Activated CD4-positive, CD25-positive, alpha-beta regulatory T cell treated with anti-CD3 and anti-CD28 coated beads, Interleukin-2, amount 50 U/mL, for 16 hours (primary cell): ENCODE measurements at places on chromosomes 2 and 18.

DNA sequence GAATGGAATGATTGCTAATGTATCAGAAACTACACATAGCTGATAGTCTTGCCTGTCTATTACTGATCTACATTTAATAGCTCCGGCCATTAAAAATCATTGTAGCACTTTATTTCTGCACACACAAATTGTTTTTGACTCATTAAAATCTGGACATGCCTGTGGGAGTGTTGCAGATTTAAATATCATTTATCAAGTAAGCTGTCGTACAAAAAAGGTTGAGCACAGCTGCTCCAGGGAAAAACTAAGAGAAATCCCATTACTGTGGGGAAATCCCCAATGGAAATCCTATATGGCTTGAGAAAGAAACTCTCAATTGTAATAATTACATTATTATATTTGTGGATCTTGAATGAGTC is 99.6 kb upstream of the CERS6 start:
- no peak for DNase-seq

DNA sequence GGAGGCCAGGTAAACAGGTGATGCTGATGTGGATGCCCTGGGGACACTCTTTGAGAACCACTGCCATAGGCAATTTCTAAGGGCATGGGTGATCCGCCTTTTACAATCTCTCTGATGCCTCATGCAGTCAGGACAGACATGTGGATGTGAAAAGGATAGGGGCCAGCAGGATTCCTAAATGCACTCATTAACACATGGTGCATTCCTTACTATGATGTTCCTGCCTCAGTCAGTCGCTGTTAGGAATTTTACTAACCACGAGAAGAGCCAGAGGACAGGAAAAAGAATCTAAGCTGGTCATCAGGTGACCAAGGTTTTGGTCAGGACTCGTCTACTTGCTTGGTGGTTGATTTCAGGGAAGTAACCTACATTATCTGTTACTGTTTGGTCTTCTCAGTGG is 191.0 kb downstream of the ARL4C start:
- no peak for DNase-seq

DNA sequence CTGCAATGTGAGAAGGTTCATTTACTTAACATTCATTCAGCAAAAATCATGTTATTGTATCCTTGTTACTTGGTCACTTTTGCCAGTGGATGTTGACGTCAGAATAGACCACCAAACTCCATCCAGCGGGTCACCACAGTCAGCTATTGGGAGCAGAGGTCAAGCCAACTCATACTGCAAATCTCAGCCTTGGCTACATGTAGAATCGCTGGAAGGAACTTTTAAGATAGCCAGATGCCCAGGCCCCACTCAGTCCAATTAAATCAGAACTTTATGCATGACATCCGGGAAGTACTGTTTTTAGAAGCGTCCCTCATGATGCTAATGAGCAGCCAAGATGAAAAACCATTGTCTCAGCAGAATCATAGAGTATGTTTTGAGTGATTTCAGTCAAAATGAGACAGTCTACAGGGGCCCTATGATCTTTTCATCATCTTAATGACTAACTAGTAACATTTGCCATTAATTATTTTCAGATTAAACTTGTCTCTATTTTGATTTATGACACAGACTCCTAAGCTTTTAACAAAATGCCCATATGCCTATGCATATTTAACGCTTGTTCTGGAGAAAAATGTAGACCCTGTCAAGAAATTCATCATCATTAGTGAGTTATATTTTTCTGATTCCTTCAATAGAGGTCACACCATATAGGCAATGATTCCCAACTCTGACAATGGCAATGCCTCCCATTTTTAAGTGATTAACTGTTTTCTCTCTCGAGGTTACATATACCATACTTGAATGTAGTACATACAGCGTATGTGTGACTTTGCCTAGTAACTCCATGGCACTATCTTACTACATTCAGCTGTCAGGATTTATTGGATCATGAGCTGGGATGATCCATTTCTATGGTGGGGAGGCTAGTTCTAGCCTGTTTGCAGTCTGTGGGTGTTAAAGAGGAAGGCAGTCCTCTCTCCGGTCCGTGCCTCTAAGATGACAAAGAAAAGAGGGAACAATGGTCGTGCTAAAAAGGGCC is 63.7 kb upstream of the CCBE1 start:
- no peak for DNase-seq

- DNase-seq: no peak
Observed at GRCh38 chr18:77145364-77145901, 12.8 kb upstream of the MBP start.

DNA sequence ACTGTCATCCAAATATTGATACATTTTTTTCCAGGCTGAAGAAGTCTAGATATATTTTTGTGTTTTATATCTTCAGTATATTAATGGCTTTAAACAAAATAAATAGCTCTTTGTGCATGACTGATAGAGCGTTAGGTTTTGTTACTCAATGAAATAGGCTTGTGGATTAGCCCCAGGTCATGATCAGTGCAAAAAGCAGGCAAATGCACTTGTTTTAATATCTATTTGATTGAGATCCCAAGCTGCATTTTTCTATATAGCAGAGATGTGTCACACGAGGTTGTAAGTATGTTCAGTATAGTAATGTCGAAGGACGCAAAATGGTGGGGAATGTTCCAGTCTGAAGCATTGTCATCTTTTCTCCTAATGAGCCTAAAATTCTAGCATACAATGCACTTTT is 198.5 kb downstream of the ZNF407 start:
- DNase-seq: no peak

GRCh38 chr18:3333721-3334386 is 71.9 kb downstream of the MYL12B start:
- DNase-seq: no peak

- DNase-seq: no peak
Observed at GRCh38 chr2:68367953-68368653, 3.0 kb downstream of the PLEK start.

- DNase-seq: no peak
Observed at GRCh38 chr2:192413812-192414681, 219.3 kb upstream of the TMEFF2 start.

GRCh38 chr2:240601061-240601830 is 14.7 kb downstream of the CAPN10 start:
- DNase-seq: no peak

- no peak for DNase-seq
Observed at GRCh38 chr18:59024829-59025228, 114.9 kb upstream of the SEC11C start.

DNA sequence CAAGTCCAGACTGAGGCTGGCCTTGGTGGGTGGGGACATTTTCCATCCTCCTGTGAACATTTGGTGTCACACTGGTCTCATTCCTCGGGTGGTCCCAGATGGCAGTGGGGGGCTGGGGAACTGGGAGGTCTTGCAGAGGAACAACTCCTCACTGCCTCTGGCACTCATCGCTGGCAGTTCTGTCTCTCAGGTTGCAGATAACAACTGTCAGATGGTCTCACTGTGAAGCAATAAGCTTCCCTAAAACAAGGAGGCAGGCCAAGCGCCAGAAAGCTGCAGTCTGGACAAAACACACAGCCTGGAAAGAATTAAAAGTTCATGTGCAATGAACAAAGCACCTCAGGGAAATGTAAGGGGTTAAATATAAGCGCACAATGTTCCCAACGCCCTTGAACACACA is 78.1 kb downstream of the IRS1 start:
- DNase-seq: no peak

GRCh38 chr2:29446847-29447246 is 331.6 kb downstream of the CLIP4 start:
- DNase-seq: no peak

DNA sequence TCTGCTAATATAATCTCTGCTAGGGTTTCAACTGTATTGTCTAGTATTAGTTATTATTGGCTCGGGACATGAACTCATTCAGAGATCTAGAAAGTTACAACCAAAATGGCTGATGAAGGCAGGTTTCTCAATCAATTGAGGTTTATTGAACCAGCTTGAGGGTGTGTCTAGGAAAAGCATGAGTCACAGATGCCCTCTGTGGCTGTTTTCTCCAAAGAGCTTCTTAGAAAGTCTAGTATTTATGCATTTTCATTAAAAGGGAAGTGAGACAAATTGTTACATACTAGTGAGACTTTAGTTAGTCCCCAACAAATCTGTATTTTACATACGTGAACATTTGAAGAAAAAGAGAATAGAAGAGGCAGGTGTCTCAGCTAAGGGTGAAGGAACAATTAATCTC is 23.0 kb upstream of the RTTN start:
- DNase-seq: no peak
